ENCODE measurements at places on chromosomes 13 and 19.

- no peak for DNase-seq
Observed at GRCh38 chr13:113050734-113051431, 54.7 kb upstream of the F7 start.

- no peak for DNase-seq
Observed at GRCh38 chr19:30062907-30063649, 121.0 kb downstream of the URI1 start.

GRCh38 chr19:43928820-43929219, 6.3 kb downstream of the ZNF45 start:
- no peak for DNase-seq

- no peak for DNase-seq
Observed at GRCh38 chr13:103431856-103432255, 365.6 kb upstream of the SLC10A2 start.

DNA sequence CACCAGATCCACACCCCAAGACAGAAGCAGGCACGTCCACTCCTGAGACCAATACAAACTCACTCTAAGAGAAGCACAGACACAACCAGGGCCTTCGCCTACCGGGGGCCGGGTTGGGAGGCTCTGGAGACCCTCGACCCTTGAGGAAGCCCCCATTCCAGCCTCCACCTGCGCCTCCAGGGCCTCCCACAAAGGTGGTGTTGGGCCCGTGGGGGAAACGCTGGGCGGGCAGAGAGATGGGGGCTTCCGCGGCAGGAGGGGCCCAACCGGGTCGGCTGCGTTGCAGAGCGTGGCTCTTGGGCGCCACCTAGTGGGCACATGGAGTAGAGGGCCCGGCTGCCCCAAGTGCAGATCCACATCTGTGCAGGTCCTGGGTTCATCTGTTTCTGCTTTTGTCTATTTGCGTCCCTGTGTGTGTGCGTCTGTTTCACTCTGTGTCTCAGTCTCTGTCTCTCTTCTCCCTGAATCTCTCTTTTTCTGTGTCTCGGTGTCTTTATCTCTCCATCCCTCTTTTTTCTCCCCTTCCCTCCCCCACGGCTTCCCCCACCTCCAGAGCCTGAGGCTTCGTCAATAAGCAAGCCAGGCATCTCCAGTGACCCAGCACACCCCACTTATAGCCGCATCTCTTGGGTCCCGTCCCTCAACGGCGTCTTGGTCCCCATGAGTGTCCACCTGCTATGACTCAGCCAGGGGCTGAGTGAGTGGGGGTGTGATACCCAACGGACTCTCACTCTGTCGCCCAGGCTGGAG, 10.5 kb upstream of the TINCR start:
- DNase-seq, result peak; percentile 19

GRCh38 chr19:18274781-18275356, 617 bp upstream of the IQCN start:
- peak; percentile 83 for DNase-seq

DNA sequence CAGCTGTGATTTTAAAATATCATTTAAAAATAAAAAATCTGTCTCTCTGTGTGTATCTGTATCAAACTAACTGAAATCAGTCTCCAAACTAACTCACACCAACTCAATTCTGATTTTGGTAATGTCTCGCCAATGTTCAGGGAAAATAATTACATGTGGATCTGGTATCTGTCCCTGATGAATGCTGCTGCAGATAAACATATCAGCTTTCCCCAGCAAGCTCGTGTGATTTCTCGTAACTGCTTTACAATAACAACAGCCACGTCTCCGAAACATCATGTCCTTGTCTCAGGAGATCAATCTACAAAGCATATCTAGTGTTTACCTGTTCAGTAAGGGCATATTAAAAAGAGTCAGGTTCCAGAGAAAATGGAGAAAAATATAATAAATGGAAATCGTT, 129.0 kb downstream of the IRS2 start:
- DNase-seq, result no peak

- DNase-seq, result no peak
Observed at GRCh38 chr19:1235625-1236538, 1.9 kb downstream of the CBARP start.

DNA sequence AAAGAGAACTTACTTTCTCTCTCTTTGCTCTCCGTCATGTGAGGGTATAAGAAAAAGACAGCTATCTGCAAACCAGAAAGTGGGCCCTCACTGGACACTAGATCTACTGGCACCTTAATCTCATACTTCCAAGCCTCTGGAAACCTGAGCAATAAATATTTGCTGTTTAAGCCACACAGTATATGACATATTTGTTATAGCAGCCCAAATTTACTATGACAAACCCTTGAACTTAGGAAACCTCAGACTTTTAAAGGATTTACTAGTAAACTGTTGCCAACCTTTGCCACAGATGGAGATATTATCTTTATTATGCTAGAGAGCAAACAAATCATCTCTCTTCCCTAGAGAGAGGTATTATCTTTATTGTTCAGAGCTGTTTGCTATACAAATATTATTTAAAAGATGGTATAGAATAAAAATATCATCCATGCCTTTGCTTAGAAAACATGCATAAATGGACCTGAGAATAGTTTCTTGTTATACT, 1446.1 kb downstream of the SLITRK1 start:
- DNase-seq, result no peak

GRCh38 chr19:11141937-11142527, 13.6 kb downstream of the SPC24 start:
- no peak for DNase-seq

DNA sequence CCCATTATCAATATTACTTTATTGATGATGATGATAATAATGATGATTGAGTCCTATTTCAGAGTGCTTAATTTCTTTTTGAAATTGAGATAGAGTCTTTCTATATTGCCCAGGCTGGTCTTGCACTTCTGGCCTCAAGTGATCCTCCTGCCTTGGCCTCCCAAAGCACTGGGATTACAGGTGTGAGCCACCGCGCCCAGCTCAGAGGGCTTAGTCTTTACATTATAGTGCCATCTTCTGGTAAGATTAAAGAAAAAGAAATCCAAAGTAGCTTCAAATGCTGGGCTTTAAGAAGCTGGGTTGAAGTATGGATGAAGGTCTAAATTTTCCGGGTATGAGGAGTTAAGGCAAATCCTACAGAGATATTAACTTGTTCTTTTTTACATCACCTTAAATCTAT, 3.4 kb upstream of the ZNF333 start:
- DNase-seq, result no peak

DNA sequence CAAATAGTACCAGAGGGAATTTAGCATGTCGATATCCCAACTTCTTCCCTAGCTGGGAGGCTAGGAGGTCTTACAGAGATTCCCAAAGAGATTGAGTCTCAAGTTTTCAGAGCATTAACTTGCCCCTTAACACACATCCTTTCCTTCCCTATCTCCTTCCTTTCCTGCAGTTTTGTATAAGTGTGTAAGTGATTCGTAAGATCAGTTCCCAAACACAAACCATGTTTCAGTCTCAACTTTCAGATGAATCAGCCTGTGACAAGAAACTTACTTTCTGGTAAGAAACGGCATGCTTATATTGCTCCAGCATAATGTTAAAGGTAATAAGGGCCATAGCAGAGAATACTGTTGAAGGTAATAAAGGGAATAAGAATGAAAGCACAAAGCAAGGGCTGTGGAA, 472.2 kb downstream of the LIG4 start:
- no peak for DNase-seq

GRCh38 chr19:5547881-5548280, 19.9 kb downstream of the TINCR start:
- DNase-seq, result no peak

DNA sequence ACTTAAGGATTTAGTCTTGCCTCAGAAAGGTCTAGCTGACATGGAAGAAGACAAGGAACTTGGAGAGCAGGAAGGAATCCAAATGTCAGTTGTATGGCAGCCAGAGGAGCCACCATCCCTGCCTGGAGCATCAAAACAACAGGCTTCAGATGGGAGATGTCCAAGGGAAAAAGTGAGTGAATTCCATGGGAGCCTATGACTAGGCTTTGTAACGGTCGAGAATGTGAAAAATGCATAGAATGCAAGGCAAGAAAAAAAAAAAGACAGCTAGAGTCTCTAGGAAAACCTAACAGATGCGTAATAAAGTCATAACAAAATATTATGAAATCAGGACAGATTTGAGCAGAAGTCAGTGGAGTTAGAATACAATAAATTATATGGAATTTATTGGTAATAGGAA, 183.7 kb upstream of the LSM14A start:
- peak; percentile 7 for DNase-seq

- DNase-seq, result peak; percentile 22
Observed at GRCh38 chr19:11767633-11768133, 883 bp downstream of the ZNF441 start.

DNA sequence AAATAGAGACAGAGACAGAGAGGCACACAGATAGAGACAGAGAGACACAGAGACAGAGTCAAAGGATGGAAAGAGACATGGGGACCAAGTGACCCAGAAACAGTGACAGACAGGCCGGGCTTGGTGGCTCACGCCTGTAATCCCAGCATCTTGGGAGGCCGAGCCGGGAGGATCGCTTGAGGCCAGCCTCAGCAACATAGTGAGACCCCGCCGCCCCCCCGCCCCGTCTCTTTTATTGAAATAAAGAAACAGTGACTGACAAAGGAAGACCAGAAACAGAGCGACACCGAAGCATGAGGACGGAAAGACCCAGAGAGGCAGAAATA, 848 bp upstream of the NECTIN2 start:
- DNase-seq, result no peak

DNA sequence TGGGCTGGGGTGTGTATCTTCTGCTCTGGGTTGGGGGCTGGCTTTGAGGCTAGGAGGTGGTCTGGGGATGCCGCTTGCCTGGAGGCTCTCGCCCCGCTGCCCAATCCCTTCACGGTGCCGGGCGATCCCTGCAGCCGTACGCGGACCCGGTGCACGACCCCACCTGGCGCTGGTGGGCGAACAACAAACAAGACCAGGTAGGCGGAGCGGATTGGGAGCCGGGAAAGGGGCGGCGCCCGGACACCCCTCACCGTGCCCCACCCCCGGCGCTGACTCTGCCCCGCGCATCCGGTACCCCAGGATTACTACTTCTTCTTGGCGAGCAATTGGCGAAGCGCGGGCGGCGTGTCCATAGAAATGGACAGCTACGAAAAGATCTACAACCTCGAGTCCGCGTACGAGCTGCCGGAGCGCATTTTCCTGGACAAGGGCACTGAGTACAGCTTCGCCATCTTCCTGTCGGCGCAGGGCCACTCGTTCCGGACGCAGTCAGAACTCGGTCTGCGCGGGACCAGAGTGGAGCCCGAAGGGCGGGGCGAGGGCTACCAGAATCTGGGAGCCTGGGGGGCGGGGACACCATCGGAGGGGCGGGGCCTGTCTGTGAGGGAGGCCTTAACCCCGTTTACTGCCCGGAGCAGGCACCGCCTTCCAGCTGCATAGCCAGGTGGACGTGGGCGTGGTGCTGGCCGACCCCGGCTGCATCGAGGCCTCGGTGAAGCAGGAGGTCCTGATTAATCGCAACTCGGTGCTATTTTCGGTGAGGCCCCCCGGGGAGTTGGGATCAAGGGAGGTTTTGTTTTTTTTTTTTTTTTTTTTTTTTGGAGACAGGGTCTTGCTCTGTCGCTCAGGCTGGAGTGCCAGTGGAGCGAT, 12.1 kb upstream of the PSMD8 start:
- DNase-seq, result no peak

DNA sequence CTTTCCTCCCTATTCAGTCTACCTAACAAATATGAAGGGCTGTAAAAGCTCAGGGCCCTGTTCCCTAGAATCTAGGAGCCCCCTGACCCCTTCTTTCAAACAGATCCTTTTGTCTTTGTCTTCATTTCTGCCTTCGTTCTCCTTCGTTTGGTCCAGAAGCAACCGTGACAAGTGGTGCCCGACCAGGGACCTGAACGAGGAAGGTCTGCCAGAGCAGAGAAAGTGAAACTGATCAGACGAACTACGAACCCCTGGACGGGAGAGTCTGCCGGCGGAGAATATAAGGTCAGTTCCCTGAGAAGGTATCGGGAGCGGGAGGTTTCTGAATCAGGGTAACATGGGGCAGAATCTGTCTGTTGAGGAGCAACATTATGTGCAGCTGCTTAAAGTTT, 751 bp downstream of the ERVK3-1 start:
- DNase-seq, result no peak

DNA sequence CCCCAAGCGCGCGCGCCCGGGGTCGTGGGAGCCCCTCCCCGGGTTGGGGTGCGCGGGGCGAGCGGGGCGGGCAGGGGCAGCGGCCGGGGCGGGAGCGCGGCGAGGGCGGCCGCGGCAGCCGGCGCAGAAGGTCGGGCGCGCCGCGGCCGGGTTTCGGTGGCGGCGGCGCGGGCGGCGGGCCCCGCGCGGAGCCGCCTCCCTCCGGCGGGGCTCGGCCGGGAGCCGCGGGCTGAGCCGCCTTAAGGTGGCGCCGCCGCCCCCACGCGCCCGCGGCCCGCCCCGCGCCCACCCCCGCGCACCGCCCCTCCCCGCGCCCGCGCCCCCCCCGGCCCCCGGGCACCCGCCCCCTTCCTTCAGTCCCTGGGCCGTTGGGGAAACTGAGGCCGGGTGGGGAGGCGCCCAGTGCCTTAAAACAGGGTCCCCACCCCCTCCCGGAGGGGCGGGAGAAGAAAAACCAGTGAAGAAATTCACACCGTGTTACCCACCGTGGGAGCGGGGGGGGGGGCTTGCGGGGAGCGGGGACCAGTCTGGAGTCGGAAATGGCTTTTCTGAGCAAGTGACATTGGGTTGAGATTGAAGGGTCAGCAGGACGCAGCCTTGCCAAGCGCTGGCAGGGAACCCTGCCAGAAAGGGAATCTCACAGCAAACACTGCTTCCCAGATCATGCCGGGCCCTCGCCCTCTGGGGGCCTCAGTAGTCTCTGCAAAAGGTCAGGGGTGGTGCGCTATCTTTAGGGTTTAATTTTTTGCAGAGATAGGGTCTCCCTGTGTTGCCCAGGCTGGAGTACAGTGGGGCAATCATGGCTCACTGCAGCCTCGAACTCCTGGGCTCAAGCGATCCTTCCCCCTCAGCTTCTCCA, at the start of gene TLE2:
Gene TLE2, minus strand, starts transcription at position 216 of the 859 bp plus-strand sequence. CDS start 376 bp downstream, outside the sequence.
- DNase-seq, result no peak

GRCh38 chr13:51761643-51762350, 42.2 kb downstream of the DHRS12 start:
- DNase-seq, result no peak

DNA sequence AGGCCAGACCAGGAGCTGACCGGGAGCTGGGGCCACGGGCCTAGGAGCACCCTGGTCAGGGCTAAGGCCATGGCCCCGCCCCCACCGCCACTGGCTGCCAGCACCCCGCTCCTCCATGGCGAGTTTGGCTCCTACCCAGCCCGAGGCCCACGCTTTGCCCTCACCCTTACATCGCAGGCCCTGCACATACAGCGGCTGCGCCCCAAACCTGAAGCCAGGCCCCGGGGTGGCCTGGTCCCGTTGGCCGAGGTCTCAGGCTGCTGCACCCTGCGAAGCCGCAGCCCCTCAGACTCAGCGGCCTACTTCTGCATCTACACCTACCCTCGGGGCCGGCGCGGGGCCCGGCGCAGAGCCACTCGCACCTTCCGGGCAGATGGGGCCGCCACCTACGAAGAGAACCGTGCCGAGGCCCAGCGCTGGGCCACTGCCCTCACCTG, 6.6 kb downstream of the SPHK2 start:
- no peak for DNase-seq

- peak; percentile 80 for DNase-seq
Observed at GRCh38 chr13:106182404-106182803, 353.1 kb downstream of the EFNB2 start.
